ENCODE measurements at places on chromosomes 13 and 19.

DNA sequence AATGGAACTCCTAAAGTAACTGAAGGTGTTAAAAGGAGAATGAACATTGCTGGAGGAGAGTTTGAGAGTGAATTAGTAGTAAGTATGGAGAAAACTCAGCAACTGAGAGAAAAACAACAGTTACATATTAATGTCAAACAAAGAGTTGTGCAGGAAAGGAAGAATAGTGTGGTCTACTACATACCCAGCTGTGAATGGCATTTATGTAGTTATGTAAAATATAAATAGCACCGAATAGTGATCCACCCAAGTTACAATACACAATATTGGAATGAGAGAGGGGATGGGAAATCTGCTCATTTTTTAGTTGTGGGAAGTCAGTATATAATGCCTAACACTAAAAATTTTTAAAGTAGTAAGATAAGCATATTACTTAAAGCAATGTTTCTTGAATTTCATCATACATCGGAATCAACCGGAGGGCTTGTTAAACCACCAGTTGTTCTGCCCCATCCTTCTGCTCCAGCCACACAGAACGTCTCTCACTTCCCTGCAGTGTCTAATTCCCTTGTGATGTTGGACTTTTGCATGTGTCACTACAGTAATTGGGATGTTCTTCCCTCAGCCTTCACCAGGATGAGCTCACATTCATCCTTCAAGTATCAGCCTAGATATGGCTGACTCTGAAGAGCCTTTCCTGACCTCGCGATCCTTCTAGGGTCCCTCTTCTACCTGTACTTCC lies 11.5 kb downstream of the CCDC70 start:
- DNase-seq, result no peak

DNA sequence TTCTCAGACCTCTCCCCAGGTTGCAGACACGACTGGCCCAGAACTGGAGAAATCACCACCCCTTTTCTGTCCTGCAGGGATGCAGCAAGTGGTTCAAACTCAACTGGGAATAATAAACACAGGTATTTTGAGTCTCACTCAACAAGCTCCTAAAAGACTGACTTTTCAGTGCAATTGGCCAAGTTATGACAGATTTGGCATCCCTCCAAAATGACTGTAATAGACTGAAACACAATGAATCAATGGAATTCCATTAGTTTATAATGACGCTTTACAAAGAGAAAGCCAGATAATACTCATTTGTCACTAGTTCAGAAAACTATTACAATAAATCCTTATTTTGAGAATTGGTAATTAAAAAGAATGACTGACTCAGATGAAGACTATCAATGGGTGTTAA lies 38.1 kb downstream of the MIPEP start:
- DNase-seq, result no peak

DNA sequence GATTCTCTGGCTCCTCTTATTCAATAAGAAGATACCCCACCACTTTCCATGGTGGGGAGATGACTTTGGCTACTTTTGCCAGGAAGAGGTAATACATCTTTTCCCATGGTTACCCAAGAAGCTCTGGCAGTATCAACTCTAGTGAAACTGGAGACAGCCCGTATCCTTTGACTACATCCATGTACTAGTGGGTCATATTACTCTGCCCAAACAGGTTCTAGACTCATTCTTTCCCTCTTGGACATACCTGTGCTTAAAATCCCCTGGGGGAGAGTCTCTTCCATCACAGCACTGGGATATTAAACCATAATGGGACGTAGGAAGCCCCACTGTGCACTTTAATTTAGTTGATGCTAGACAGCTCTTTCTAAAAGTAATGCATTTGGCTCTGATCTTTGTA lies 144.7 kb upstream of the KLF12 start:
- no peak for DNase-seq

- DNase-seq, result no peak
Observed at GRCh38 chr13:51331354-51331861, 8.1 kb upstream of the SERPINE3 start.

GRCh38 chr13:98420554-98421175 lies 156.2 kb downstream of the STK24 start:
- no peak for DNase-seq

DNA sequence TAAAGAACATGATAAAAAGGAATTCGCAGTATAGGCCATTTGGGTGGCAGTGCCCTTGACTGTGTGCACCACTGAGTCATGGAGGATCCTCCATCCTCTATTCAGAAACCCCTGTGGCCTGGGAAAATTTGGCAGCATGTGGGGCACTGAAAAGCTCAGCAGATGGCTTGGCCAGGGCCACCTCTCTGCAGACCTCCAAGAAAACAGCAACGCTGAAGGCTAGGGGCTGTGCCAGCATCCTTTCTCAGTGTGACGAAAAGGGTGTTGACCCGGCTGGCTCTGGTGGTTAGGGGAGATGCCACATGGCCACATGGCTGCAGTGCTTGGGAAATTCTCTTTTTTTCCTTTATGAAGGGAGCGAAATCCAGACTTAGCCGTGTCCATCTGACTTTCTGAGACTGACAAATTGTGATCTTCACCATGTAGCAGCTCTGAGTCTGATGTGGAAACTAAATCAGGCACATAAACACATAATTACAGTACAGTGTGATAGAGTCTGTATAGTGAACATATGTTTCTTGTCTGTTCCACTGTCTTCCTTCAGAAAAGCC lies 178.0 kb downstream of the KCTD12 start:
- no peak for DNase-seq

DNA sequence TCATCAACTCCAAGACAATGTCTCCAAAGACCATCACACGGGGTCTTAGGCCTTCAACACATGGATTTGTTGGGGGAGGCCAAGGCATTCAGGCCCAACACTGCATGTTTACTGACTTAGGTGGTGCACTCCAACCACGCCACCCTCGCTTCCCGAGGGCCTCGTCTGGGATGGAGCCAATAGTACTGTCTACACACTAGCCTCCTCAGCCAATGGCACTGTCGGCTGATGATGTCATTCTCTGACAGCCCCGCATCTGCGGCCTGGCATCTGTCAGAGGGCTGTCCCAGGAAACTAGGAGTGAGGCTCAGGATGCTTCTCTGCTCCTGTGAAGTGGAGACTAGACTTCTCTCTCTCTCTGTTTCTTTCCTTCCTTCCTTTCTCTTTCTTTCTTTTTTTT lies 96.6 kb downstream of the TEX26 start:
- DNase-seq, result no peak
